HCT116 (cell line): ENCODE measurements at places on chromosomes 6 and 20. TPM values are rescaled to one million over a fixed set of nuclear protein-coding genes. Genes with fewer than 3 reads are reported as not detected.

DNA sequence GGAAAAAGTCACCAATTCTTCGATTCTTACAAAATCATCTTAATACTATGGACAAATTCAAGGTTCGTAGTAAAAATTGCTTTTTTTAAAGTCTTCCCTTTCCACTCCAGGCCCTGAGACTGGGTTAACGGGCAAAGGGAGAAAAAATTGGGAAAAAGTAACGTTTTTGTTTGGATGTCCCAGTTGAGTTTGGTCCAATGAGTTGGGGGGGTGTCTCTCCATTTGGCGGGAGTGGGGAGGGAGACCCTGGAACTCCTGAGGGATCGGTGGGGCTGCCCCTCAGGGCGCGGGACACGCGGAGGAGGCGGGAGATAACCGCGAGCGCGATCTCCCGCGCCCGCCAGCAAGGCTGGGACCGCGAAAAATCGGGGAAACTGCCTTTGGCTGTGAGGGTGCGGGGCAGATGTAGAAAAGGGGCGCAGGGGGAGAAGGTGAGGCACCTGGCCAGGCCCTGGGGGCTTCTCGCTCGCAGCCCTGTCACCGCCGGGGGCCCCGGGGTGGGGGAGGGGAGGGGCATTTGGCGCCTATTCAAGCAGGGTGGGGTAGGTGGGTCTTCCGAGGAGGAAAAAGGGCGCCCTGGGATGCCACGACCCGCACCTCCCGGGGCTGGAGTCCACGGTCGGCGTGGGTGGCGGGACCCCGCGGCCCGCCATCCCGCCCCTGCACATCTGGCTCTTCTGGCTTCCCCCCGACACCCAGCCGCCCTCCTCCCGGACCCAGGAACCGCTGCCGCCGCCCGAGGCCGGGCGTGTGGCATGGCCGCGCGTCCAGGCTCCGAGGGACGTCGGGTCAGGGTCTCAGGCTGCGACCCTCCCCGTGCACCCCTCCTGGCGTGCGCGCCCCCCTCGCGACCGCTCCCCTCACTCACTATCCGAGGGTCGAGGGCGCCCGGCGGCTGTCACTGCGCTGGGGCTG lies 595 bp downstream of the FBXO5 start:
- DNase-seq, result no peak

GRCh38 chr6:85641897-85642773 lies 551 bp downstream of the SYNCRIP start:
- DNase-seq, result no peak

PSORS1C2 gene
- not detected for total RNA-seq

DNA sequence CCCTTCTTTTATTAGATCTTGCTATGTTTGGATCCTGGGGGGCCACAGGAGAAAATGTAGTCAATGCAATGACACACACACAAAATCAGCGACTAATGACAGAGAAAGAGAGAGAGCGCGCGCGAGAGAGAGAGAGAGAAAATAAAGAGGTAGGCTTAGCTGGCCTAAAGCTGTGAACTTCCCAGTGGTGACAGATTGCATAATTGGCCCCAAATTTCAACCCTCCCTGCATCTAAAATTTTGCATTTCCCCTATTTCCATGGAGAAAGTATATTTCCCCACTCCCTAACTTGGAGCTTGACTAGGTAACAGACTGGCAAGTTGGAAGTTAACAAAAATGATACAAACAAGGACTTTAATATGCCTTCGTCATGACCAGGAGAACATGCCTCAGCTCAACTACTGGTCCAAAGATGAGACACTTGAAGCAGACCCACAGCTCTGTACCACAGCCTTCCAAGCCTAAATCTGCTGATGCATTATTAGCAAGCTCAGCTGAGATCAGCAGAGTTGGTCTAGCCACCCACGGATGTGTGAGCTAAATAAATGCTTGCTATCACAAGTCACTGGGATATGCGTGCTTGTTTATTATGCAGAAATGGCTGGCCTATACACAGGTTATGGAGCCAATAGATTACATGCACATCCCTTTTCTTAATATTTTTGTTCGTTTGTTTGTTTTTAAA lies 118.1 kb upstream of the PRDM1 start:
- DNase-seq, result no peak
